Activated T-helper 1 cell treated with anti-CD3 and anti-CD28 coated beads, Interleukin-2, amount 50 U/mL, for 16 hours (primary cell): ENCODE measurements at places on chromosomes 16 and 17.

- DNase-seq: no peak
Measured at GRCh38 chr17:32903774-32904673, 23.9 kb upstream of the TMEM98 start.

DNA sequence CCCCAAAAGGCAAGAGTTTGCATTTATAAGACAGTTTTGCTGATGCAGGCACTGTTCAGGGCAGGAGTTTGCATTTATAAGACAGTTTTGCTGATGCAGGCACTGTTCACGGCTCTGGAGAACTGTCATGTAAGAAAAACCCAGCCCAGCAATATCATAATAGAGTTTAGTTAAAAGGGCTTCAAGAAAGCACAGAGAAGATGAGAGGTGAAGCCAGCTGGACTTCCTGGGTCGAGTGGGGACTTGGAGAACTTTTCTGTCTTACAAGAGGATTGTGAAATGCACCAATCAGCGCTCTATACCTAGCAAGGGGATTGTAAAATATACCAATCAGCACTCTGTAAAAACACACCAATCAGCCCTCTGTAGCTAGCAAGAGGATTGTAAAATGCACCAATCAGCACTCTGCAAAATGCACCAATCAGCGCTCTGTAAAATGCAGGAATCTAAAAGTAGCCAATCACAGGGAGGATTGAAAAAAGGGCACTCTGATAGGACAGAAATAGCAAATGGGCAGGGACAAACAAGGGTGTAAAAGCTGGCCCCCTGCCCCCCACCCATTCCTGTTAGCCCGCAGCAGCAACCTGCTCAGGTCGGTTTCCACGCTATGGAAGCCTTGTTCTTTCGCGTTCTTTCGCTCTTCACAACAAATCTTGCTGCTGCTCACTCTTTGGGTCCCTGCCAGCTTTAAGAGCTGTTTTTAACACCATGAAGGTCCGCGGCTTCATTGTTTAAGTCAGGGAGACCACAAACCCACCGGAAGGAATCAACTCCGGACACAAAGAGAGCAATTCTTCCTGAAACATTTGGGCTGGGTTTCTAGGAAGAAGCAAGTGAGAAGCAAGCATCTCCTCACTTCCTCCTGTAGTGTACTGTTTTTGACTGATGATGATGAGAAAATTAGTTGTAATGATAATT, 1.8 kb upstream of the CBX1 start:
- DNase-seq: no peak

GRCh38 chr17:48441862-48442261, 11.8 kb upstream of the SKAP1 start:
- no peak for DNase-seq

DNA sequence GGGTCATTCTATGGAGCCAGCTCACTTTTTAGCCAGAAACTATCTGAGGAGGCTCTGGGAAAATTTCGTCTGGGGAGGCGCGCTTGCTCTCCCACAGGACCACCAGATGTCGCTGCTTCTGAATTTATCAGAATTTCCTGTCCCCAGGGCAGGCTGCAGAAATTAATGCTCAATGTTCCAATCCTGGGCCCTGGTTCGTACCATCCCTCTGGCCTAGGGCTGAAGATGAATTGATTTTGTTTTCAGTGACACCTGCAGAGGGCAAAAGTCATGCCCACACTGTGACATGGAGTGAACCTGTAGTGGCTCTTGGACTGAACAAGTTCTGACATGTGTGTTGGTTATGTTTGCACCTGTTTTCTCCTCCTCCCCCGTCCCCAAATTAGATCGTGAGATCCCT, 482.6 kb downstream of the NPIPA7 start:
- no peak for DNase-seq

GRCh38 chr17:6927290-6928126, 68.3 kb upstream of the ALOX12 start:
- no peak for DNase-seq

DNA sequence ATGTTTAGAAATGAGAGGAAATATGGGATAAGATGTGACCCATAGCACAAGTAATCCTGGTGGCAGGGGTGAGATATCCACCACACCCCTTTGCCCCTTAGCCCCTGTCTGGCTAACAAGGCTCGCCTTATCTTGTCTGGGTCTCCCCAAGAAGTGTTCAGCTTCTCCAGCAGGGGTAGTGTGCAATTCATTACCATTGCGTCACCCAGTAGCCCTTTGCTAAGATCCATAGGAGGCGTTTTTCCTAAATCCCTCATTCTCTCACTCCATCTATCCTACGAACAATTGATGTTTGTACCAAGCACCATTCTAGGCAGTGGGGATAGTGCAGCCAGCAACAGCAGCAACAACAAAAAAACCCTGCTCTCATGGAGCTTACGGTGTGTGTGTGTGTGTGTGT, 30.8 kb downstream of the CCDC42 start:
- no peak for DNase-seq

DNA sequence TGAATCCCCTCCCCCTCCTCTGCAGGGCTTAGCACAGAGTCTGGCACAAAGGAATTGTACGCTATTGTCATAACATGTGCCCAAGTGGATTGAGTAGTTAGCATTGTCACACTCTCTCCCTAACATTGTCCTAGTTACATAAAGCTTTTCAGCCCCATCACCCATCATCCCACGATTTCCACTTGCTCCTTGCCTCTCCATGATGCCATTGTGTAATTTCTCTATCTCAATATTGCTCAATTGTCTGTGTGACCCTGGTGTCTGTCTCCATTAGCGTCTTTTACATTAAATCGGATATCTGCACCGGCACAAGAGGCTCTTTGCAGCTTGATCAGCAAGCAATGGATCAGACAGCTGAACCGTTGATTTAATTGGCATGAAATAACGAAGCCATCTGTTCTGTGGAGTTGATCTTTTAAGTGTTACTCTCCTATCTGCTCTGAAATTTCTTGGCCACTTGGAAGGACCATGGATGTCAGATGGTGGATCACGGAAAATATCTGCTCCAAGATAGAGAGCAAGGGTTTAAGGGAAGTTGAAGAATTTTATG, 77.0 kb upstream of the HS3ST4 start:
- DNase-seq: no peak

GRCh38 chr16:88015806-88016140, 64.5 kb downstream of the BANP start:
- no peak for DNase-seq

DNA sequence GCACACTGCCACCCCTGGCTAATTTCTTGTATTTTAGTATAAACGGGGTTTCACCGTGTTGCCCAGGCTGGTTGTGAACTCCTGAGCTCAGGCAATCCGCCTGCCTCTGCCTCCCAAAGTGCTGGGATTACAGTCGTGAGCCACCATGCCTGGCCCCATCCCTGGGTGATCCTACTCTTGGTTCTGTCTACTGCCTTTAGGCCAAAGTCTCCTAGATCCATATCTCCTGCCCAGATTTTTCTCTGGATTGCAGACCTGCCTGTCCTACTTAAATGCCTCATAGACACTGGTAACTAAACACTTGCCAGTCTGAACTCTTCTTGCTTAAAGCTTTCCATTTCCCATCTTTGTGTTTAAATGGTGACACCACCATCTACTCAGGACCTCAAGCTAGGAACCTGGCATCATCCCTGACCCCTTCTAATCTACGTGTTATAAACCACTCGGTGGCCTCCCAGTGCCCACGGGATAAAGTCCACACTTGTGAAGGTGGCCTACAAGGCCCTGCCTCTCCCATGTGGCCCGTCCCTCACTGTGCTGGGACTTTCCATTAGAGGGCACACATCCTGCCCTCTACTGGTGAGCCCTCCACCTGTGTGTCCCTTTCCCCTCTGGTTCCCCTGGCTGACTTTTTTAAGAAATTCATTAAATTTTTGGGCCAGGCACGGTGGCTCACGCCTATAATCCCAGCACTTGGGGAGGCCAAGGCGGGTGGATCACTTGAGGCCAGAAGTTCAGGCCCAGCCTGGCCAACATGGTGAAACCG, 51.1 kb downstream of the USP43 start:
- no peak for DNase-seq
